IPS DF 19.7 (cell line): ENCODE measurements at places on chromosomes 5 and 9.
A peak's percentile ranks its signal among the peaks of the same experiment; 100 is the strongest.

DNA sequence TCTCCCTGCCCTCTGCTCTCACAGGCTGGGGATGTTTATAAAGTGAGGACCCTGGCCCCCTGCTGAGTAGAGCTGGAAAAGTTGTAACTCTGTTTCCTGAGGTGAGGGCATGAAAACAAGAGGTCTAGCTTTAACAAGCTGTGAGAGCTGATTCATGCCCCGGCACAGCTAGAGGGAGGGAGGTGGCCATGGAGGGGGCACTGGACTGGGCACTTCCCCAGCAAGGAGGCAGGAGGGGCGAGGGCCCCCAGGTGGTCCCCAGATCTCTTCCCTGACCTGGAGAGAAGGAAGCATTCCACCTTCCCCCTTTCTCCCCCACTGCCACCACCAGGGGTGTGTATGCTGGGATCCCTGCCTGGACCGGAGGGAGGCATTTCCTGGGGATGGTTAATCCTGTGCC is at the start of gene MSMP:
MSMP (minus strand) TSS at position 13 of the 400 bp plus-strand sequence. CDS start 147 bp downstream, outside the sequence.
- DNase-seq = no peak

DNA sequence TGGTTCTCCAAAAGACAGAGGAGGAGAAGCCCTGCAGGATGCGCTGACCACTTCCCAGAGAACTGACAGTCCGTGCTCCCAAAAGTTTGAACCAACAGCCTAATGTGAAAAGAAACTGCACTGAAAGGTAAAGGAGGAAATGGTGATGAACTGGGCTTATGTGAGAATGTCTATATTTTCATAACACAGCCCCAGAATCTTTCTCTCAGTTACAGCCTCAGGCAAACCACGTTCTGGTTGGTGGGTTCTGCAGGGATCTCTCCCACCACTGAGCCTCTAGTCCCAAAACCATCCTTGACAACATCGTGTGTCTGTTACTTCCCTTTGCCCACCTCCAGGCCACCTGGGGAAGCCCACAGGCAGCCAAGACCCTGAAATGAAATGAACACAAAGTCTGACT is 23.9 kb downstream of the SPARC start:
- DNase-seq = no peak

- DNase-seq = no peak
These were observed 359.3 kb upstream of the CDH18 start for GRCh38 chr5:20347334-20347733.

DNA sequence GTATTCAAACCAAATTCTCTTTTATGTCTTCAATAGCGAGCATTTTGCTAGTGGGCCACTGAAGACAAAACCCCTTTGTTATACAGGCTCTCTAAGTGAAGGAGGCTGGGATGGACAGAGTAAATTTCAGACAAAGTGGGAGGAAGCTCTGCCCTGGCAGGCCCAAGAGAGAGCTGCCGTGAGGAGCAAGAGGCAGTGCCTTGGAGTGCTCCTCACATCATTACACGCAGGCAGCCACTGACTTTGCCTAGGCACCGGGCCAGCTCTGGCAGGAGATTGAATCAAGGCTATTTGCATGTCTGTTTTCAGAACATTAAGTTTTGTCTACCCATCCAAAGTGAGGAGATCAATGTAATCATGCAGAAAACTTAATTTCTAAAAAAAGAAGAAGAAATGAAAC is 167.7 kb downstream of the CCDC192 start:
- no peak for DNase-seq

DNA sequence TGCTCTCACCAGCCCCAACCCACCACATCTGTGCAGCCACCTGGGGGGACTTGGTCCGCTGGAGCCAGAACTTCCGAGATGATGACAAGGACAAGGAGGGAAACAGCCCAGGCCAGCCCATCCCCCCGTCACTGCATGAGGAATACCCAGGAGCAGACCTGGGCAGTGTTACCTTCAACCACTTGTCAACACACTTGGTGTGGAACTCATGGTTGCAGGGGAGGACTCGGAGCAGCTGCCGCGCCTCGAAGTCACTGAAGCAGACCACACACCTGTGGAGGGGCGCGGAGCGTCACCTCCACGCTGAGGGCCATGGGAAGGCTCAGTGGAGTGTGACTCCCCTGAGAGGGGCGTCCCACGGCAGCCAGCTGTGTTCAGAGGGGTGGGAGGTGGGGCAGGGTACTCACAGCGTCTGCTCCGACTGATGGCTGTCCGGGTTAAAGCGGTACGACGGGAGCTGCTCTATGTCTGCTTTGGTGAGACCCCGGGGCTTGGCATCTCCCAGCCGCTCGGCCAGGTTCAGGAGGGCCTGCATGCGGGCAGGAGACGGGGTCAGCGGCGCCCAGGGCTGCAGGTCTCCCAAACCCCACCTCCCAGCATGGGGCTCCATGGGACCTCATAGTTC is 8.0 kb downstream of the RNF44 start:
- DNase-seq = no peak

GRCh38 chr9:122562134-122562760 is 9.3 kb downstream of the OR1N2 start:
- peak; percentile 40 for DNase-seq

DNA sequence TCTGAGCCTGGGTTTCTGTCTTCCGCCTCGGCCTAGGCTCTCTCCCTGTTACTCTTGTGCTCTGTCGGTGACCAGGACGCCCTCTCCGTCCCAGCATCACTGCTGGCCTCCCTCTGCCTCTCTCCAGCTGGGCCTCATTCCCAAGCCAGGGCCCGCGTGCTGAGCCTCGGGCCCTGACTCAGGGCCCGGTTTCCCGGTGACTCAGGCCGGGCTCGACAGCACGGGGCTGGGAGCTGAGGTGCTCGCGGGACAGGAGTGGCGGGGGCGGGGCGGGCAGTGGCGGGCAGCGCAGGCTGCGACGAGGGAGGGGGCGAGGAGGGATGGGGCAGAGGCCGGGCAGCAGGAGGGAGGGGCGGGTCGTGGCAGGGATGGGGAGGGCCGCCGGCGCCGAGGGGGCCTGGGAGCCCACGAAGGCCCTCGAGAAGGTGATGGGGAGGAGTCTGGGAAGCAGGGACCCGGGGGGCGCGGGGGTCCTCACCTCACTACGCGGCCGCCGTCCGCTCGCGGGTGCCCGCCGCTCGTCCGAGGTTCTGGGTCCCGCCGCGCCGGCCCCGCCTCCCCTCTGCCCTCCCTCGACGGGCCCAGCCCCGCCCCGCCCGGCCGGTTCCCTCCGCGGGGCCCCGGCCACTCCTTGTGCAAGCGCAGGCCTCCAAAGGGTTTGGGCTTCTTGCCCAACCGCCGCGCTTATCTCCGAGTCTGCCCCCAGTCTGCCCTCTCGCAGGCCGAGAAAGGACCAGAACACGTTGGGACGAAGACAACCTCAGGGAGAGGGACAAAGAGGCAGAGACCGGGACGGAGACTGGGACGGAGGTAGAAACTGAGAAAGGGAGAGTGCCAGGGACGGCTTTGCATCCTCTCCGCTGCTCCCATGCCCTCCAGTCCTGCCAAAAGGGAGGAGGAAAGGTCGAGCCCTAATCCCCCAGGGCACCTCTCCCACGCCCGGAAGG is at the start of gene ARAP3:
ARAP3 (minus strand) TSS at position 536 of the 947 bp plus-strand sequence. CDS start 1,744 bp downstream, outside the sequence.
- no peak for DNase-seq

DNA sequence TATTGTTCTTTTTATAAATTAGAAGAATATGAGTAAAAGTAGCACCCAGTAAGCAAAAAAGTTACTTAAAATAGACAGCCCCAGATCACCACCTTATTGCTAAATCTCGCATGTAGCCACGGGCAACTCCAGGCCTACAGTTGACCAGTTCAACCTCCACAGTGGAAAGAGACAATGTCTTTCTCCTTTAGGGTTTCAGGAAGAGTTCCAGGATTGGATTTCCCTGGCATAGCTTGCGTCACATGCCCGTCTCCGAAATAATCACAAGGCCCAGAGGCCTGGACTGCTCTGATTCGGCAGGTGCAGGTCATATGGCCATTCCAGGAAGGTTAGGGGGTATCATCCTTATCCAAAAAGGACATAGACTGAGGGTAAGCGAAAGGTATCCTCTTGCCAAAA is 9.9 kb upstream of the PFDN1 start:
- no peak for DNase-seq

DNA sequence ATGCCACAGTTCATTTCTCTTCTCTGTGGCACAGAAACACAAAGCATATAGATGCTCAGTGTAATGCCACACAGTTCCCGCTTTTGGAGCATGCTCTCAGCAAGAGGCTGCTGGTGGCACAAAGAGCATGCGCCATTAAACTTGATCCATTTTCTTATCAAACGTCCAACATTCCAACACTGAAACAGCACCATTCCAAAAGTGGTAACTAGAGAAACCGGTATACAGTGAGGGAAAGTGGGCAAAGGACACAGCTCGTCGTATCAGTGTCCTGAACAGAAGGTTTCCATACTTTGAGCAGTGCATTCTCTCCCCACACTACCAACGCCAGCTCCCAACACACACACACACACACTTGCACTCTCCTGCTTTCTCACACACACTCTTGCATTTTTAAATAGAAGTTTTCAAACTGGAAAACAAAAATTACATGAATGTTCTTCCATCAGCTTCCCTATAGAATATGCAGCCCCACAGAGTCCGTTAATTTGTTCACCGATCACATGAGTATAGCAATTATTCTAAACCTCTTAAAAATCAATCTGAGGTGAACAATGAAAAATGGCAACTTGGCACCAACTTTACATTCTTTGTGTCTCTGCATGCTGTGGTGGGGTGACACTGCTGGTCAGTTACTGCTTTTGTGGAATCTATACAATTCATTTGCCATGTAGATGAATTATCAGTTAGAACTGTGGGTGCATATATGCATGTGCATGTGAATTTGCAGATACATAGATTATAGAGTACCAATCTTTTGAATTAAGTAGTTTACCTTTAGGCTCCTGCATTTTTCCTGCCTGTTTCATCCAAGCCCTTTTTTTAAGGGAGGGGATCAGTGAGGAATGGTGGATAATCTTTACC is 5.7 kb downstream of the NFIB start:
- no peak for DNase-seq

DNA sequence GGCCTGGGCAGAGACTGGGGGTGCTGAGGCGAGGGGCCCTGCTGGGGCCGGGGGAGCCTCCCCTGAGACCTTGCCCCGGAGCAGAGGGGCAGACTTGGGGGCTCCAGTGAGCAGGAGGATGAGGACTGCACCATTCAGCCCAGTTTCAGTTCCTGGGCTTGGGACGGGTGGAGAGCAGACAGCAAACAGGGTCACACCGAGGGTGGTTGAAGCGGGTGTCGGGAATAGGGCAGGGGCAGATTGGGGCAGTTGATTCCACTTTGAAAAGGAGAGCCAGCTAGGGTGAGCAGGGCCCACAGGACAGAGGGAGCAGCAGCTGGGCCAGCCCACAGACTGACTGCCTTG is 4.5 kb downstream of the GRK6 start:
- DNase-seq = no peak

GRCh38 chr5:100970646-100971255 is 67.7 kb upstream of the ST8SIA4 start:
- DNase-seq = no peak

GRCh38 chr9:7243838-7244237 is 486.1 kb downstream of the KDM4C start:
- DNase-seq = no peak

DNA sequence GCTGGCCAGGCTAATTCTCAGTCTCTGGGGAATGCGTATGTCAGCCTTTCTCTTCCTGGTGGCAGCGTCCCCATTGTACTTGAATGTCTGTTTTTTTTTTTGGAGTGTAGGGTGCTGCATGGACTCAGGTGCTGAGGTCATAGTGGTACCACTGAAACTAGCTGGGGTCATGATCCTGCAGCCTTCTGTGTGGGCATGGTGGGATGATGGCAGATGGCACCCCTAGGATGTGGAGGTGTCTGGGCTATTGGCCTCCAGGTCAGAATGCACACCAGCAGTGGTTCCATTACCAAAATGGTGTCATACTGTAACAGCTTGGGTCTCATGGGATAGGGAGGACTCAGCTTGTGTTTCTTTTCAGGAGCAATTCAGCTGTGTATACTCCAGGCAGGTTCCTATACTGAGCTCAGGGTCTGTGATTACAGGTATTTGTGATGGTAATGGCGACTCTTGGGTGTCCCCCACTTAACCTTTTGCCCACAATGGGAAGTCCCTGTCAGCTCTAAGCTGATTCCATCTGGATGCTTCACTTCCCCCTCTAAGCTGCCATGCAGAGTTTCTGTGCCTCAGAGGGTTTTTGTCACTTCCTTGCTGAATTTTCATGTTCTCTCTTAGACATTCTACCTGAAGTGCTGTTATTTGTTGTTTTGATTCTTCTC is 17.9 kb downstream of the HSD17B4 start:
- DNase-seq = peak; percentile 80

GRCh38 chr9:87198716-87199115 is 251.4 kb upstream of the GAS1 start:
- no peak for DNase-seq

DNA sequence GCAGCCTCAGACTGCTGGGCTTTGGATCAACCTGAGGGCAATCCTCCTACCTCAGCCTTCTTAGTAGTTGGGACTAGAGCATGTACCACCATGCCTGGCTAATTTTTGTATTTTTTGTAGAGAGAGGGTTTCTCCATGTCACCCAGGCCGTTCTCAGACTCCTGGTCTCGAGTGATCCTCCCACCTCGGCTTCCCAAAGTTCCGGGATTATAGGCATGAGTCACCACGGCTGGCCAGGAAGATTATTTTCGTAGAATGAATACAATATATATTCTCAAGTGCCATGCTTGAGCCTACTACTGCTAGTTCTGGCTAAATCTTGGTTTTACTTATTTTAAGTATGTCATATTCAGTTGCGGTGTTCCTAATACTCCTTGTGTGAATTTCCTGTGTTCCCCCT is 88.2 kb upstream of the CLINT1 start:
- no peak for DNase-seq

- no peak for DNase-seq
These were observed 30.0 kb upstream of the GRIA1 start for GRCh38 chr5:153460421-153460820.

GRCh38 chr5:35393901-35394300 is 163.6 kb upstream of the PRLR start:
- DNase-seq = no peak

- no peak for DNase-seq
These were observed 708.7 kb downstream of the CDH9 start for GRCh38 chr5:26329562-26330189.

DNA sequence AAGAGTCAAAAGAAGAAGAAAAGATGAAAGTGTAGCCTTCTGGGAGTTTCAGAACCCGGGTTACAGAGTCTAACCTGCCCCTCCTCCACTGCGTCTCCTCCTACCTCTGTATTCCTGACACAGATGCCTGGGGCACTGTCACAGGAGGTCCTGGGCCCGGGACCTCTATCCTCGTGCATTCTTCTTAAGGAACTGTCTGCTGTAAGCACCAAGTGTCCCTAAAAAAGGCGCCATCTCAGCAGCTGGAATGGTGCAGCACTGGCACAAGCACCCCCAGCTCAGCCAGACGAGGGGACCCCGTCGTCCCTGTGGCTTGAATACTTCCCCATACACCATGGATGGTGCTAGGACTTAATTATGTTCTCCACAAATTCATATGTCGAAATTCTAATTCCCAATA is 35.8 kb upstream of the MVB12B start:
- no peak for DNase-seq

- no peak for DNase-seq
These were observed 235.3 kb upstream of the HAPLN1 start for GRCh38 chr5:83955916-83956315.

- DNase-seq = no peak
These were observed 1.1 kb downstream of the RELL2 start for GRCh38 chr5:141637767-141638419.
